Activated CD4-positive, alpha-beta T cell treated with anti-CD3 and anti-CD28 coated beads, Interleukin-2, amount 50 U/mL, for 1 hour (primary cell): ENCODE measurements at places on chromosomes 3 and 15.
A peak's percentile ranks its signal among the peaks of the same experiment; 100 is the strongest.

GRCh38 chr3:9216736-9217135, 32.7 kb downstream of the SRGAP3 start:
- no peak for DNase-seq

DNA sequence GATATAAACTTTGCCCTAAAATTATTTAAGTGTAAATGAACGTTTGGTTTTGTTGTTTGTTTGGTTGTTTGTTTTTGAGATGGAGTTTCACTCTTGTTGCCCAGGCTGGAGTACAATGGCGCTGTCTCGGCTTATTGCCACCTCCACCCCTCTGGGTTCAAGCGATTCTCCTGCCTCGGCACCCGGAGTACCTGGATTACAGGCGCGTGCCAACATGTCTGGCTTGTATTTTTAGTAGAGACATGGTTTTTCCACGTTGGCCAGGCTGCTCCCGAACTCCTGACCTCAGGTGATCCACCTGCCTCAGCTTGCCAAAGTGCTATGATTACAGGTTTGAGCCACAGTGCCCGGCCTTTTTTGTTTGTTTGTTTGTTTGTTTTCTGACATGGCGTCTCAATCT, 87.9 kb upstream of the CHD2 start:
- DNase-seq: no peak

- DNase-seq: no peak
Measured at GRCh38 chr15:48425051-48425450, 93.8 kb downstream of the DUT start.

GRCh38 chr3:173465112-173465511, 67.6 kb downstream of the NLGN1 start:
- no peak for DNase-seq

GRCh38 chr15:80613762-80614365, 81.2 kb upstream of the ABHD17C start:
- no peak for DNase-seq

DNA sequence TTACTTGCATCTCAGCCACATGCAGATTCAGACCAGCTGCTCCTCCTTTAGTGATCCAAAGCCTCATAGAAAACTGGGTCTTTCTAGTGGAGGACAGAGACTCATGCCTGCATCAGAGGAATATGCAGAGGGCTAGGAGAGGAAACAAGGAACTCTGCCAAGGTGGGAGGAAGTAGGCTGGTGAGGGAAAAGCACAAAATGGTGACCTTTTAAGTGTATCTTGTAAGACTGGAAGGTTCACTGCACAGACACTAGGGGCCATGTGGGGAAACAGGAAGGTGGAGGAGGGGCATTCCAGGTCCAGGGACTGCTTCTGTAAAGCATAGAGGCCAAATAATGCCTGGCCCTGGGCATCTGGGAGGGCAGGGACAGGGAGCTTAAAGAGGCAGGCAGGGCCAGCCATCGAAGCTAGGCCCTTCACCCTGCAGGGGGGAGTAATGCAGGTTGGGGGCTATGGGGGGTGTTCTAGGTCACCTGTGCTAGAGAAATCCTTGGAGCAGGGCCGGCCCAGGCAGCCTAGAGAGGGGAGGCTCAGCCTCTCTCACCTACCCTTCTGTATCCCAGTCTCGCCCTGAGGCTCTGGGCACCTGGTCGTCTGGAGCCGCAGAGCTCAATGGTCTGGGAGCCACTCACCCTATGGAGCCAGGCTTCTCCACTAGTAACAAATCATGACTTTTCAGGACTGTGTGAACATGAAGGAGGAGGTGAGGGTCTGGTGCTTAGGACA, 117.7 kb downstream of the DNAJB8 start:
- DNase-seq: no peak

DNA sequence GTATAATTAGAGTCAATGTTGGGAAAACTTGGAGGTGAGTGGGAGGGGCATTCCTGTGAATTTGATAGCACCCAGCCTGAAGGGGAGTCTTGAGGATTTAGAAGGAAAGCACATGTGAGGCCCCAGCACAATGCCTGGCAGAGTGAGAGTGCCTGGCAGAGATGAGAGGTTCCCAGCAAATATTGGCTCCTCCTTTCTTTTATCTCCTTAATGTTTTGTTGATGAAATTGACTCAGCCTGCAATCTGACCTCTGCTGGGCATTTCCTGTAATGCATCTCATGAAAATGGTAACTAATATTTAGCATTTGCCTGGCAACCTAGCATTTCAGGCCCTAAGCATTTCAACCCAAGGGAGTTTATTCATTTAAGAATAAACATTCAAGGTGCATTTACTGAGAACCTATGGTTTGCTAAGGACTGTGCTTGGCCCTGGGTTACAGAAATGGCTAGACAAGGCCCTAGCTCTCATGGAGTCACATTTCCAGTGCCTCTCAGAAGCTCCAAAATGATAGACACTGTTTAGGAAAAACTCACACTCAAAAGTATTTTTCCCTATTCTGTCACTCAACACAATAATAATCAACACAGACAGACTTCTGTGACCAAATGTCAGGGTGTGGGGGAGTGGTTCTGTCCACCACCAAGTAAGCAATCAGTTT, 19.0 kb downstream of the PDHB start:
- DNase-seq: peak; percentile 36

- no peak for DNase-seq
Measured at GRCh38 chr3:16249336-16249735, 15.4 kb downstream of the DPH3 start.

GRCh38 chr3:42078677-42079076, 12.5 kb upstream of the TRAK1 start:
- DNase-seq: no peak

- no peak for DNase-seq
Measured at GRCh38 chr15:41492597-41493204, 973 bp upstream of the ITPKA start.

DNA sequence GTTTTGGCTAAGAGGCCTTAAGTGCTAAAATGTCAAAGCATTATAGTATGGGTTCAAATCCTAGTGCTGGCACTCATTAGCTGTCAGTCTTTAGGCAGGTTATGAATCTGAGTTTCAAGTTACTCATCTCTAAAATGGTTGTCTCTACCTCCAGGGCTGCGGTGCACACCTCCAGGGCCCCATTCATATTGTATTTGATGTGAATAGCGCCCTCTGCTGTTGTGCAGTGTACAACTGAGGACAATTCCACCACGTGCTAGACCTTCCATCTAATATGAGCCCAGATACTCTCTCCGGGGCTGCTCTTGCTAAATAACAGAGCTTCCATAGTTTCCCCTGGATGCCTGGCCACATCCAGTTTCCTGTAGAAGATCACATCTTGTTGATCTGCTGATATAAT, 54.3 kb downstream of the OXNAD1 start:
- peak; percentile 78 for DNase-seq

DNA sequence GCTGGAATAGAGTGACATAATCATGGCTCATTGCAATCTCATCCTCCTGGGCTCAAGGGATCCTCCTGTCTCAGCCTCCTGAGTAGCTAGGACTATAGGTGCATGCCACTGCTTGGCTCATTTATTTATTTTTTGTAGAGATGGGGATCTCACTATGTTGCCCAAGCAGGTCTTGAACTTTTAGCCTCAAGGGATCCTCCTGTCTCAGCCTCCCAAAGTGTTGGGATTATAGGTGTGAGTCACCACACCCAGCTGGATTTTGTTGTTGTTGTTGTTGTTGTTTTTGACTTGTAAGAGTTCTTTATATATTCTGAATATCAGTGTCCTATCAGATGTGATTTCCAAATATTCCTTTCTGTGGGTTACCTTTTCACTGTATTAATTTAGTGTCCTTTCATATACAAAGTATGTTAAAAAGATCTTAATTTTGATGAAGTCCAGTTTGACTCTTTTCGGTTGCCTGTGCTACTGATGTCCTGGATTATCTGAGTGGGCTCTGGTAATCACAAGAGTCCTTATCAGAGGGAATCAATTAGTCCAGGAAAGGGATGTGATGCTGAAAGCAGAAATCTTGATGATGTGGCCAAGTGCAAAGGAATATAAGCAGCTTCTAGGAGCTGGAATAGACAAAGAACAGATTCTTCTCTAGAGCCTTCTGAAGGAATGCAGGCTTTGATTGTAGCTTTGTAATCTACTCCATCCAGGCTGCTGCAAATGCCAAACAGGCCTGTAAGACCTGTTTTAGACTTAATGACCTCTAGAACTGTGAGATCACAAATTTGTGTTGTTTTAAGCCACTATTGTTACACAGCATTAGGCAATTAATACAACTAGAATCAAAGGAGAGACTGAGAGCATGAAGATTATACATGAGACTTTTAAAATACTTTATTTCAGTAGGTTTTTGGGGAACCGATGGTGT, 30.2 kb downstream of the NCK1 start:
- DNase-seq: no peak

DNA sequence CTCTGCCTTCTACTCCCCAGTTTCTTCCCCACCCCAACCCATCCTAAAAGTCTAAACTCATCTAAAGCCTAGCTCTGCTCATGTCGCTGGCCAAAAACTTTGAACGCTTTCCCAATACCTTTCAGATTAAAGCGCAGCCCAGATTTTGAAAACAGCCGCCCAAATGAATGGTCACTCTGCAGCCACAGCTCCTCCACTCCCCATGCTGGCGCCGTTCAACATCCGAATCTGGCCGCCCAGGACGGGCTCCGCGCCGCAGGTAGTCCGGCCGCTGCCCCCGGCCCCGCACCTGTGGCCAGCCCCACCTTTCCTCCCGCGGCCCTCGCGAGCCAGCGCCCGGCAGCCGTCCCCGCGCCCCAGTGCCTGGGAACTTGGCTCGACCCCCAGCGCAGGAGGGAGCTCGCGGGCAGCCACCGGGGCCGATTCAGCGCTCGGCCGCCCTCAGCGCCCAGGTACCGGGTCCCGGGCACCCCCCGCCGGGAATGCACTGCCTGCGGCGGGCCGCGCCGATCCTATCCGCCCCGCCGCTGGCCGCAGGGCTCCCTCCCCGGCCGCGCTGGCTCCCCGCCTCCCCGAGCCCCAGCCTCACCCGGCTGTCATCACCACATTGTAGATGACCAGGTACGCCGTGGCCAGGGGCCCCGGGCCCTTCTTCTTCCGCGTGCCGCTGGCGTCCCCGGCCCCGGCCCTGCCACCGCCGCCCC, 417 bp downstream of the HACD2 start:
- DNase-seq: no peak

- DNase-seq: no peak
Measured at GRCh38 chr3:45909542-45909941, 23.2 kb downstream of the CCR9 start.

DNA sequence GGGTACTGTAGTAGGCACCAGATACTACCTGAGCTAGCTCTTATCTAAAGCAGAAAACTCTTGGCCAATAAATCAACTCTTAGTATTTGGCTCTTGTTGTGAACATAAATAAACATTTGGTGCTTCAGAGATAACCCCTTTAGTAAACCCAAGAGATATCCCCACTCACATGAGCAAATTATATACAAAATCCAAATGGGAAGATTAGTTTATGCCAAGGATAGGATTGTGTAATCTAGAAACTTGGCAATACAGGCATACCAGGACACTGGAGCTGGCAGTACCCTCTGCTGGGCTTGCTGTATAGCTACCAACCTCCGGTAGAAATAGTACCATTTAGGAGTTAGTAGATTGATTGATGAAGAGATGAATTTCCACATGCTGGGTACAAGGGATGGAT, 127.0 kb downstream of the LIPC start:
- no peak for DNase-seq

- no peak for DNase-seq
Measured at GRCh38 chr3:127196466-127197299, 3.8 kb downstream of the PRR23E start.

DNA sequence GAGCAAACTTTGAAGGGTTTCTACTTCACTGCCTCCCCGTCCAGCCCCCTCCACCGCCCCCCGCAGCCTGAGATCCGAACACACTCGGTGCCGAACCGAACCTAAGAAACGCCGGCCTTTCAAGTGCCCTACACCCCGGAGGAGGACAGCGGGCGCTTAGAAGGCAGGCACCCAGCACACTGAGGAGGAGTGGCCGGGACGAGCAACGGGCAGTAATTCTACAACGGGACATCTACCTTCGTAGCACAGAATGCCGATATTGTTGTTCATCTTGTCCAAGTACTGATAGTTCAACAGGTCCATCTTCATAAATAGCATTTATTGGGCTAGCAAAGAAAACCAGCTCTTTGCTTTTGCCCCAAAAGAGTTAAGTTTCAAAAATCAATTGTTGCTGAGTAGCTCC, 513 bp downstream of the VGLL4 start:
- DNase-seq: peak; percentile 10

DNA sequence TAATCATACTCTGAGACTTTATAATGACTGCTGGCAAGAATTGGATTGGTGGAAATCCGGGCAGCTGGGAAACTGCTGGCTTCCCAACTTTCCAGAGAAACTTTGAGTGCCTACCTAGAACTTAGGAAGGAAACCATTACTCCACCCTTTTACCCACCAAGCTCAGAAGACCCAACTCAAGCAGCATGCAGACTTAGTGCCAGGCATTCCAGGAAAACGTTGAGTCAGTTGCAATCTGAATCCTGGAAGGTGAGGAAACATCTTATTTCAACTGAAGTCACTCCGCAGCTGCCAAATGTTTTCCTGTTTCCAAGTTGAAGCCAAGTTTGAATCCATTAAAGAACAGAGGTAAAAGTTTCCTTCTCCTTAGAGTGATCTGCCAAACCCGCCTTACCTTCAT, 126.5 kb downstream of the ZNF385D start:
- no peak for DNase-seq

GRCh38 chr3:144097163-144097562, 125.5 kb downstream of the DIPK2A start:
- DNase-seq: no peak

DNA sequence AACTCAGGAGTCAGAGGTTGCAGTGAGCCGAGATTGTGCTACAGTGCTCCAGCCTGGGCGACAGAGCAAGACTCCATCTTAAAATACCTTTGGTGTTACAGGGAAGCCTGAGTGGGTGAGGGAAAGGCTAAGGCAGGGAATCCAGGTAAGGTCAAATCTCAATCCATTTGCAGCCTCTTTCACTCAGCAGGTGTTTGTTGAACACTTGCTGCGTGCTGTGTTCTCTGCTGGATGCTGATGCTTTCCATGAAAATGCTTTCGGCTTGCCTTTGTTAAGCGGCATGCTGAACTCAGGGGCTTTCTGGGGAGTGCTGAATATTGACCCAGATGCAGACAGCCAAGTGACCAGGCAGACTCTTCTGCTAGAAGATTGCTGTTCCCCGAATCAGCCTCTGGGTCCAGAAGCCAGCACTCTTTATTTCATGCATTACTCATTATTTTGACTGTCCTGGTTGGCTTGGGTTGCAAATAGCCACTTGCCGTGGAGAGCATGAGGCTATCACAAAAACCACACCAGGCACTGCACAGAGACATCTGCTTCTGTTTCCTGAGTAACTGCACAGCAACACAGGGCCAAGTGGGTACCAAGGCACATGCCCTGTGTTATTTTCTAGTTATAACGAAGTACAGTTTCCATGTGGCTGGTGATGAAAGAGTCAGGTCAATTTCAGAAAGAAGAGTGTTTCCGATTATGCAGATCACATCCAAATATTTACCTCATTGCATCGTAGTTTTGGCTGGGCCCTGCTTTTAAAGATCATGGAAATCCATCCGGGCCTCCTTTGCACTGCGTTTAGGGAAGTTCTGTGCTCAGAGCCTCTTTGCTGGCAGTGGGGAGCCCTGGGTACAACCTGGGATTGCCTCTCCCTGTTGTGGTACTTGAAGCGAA, 88.6 kb downstream of the THSD4 start:
- no peak for DNase-seq

GRCh38 chr15:51917493-51917892, 54.1 kb downstream of the LEO1 start:
- DNase-seq: no peak

GRCh38 chr3:73846951-73847350, 222.2 kb upstream of the PDZRN3 start:
- DNase-seq: no peak
